ENCODE measurements at places on chromosomes 12 and 14.

DNA sequence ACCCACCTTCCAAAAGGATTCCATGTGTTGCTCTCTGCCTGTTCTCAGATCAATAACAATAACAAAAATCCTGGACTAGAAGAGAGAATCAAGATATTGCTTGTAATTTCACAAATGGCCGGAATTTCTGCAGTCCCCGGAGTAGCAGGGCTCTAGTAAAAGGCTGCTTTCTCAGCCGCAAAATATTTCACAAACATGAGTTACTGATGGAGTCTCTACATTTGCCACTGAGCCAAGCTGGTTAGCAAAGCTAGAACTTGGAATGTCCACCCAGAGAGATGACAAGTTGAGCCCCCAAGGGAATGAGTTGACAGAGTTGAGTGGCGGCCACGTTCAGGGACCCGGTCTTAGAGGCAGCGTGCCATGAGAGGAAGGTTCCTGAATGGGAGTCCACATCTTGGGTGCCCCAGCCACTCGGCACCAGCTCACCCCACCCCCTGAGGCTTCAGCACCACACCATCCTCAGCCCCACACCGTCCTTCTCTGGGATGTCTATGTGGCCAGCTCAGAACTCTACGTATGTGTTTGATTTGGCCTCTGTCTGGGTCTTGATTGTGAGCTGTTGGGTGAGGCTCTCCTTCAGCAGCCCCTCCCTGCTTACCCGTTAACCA, 15.9 kb downstream of the FBLN5 start:
- DNase-seq: no peak

GRCh38 chr14:88251650-88252049, 71.4 kb downstream of the KCNK10 start:
- DNase-seq: no peak

DNA sequence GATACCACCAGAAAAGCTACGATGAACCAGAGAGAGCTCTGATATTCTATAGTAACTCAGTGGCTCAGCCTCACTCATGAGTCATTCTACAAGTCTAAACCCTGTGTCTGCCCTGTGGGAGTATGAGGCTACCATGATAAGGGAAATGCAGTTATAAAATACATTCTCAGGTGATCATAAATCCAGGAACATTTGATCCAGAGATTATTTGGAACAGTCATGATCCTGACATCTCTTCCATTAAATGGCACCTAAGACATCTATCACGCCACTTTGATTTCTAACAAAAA, 202.6 kb upstream of the RASSF8 start:
- DNase-seq: no peak

- DNase-seq: peak; percentile 34
Observed at GRCh38 chr12:51678086-51678724, 87.2 kb downstream of the SCN8A start.

DNA sequence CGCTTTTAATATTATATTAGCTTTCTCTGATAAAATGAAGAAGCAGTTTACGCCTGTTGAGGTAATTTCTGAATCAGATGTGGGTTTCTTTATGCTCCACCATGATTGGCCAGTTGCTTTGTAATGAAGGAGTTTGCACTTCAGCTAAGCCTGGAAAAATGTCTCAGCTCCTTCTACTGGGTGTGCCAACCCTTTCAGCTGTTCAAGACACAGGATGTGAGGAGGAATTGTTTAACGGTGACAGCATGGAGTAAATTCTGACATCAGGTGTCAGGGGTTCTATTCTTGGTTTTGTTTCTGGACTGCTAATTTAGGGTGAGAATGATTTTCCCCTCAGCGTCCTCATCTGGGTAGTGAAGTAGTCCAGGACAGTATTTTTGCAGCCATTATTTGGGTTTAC, 43.5 kb downstream of the FLRT2 start:
- DNase-seq: no peak

DNA sequence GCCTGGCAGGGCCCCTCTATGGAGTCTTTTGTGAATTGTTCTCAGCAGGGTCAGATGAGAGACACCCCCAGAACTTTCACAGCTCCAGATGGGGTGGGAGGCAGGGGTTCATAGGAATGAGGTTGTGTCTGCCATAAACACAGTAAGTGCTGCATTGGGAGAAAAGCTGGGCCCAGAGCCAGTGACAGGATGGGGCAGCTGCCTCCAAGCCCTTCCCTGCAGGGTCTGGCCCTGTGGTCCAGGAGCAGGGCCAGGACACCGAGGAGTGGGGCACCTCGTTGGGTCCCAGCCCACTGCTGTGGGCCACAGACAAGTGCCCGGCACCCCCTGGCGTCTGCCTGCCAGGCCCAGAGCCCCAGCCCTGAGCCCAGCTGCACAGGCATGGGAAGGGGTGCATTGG, 13.3 kb downstream of the INF2 start:
- DNase-seq: no peak

- no peak for DNase-seq
Observed at GRCh38 chr12:130436741-130437501, 99.2 kb downstream of the PIWIL1 start.

DNA sequence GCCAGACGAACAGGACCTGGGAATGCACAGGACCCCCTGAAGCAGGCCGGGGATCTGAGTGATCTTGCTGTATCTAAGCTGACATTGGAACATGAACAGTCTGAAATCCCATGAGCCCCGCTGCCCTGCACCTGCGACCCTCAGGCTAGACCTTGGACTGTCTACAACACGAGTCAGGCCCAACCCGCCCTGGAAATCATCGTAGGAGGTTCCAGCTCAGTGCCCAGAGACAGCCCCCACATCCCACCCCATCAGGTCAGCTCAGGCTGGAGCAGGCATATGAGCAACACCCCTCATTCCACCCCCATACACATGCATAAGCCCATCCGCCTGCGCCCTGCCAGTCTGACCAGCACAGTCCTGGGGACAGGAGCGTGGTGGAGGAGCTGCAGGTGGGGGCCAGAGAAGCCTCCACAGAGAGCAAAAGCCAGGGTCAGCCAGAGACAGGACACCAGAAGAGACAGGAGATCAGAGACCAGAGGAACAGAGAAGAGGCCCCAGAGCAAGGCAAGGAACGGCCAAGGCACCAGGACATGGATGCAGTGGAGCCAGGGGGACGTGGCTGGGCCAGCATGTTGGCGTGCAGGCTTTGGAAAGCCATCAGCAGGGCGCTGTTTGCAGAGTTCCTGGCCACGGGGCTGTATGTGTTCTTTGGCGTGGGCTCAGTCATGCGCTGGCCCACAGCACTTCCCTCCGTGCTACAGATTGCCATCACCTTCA, at the start of gene AQP6:
TSS of gene AQP6 (plus strand) at position 307 of the 720 bp plus-strand sequence. CDS start at position 534, 227 bp downstream.
- no peak for DNase-seq

Data from H54 (cell line).